G401 (cell line): ENCODE measurements at places on chromosomes 4 and X. TPM values are rescaled to one million over a fixed set of nuclear protein-coding genes. Genes with fewer than 3 reads are reported as not detected.

DUSP21 gene
- not detected in 2 replicates for total RNA-seq

CHRDL1 gene
- total RNA-seq: not detected in 2 replicates

BBS7 gene
- 13.7 and 18.5 TPM in 2 replicates for total RNA-seq

NR3C2 gene
- total RNA-seq: not detected in 2 replicates

STBD1 gene
- 0.25 and 0.92 TPM in 2 replicates for total RNA-seq

DGKK gene
- 0.10 TPM in 1 of 2 replicates, not detected in the other for total RNA-seq

FOXR2 gene
- total RNA-seq: not detected in 2 replicates

XAGE2 gene
- total RNA-seq: not detected in 2 replicates

GPRIN3 gene
- 0.55 and 1.5 TPM in 2 replicates for total RNA-seq

FTSJ1 gene
- total RNA-seq: 38.7 and 64.6 TPM in 2 replicates

C4orf51 gene
- not detected in 2 replicates for total RNA-seq

WNK3 gene
- total RNA-seq: 5.2 and 5.4 TPM in 2 replicates

BMPR1B gene
- total RNA-seq: not detected in 2 replicates

MAP7D2 gene
- not detected in 2 replicates for total RNA-seq

GPAT3 gene
- 2.5 and 7.8 TPM in 2 replicates for total RNA-seq

SYN1 gene
- 0.61 TPM in 1 of 2 replicates, not detected in the other for total RNA-seq

SOD3 gene
- total RNA-seq: not detected in 2 replicates

TCEAL5 gene
- total RNA-seq: not detected in 2 replicates

PTPN13 gene
- 0.49 and 0.51 TPM in 2 replicates for total RNA-seq

MAGIX gene
- 2.7 and 14.2 TPM in 2 replicates for total RNA-seq

CPZ gene
- total RNA-seq: not detected in 2 replicates

NAAA gene
- 23.5 and 50.0 TPM in 2 replicates for total RNA-seq

NDST3 gene
- total RNA-seq: not detected in 2 replicates

UNC5C gene
- total RNA-seq: not detected in 2 replicates

TTC29 gene
- not detected in 2 replicates for total RNA-seq

HSFX3 gene
- not detected in 2 replicates for total RNA-seq

SH2D1A gene
- not detected in 2 replicates for total RNA-seq

ADH1A gene
- total RNA-seq: not detected in 2 replicates

LRAT gene
- total RNA-seq: not detected in 2 replicates

NDNF gene
- total RNA-seq: not detected in 2 replicates

CXCL8 gene
- total RNA-seq: not detected in 2 replicates

PPP1R2C gene
- not detected in 2 replicates for total RNA-seq

FGF2 gene
- total RNA-seq: 30.9 and 47.5 TPM in 2 replicates

MAOB gene
- not detected in 2 replicates for total RNA-seq

PAGE2 gene
- not detected in 2 replicates for total RNA-seq

ARHGAP36 gene
- total RNA-seq: not detected in 2 replicates

CCDC110 gene
- 0.43 and 0.98 TPM in 2 replicates for total RNA-seq

SH3BP2 gene
- 9.0 TPM in 2 replicates for total RNA-seq

EMCN gene
- not detected in 2 replicates for total RNA-seq

HTATSF1 gene
- total RNA-seq: 26.3 and 49.9 TPM in 2 replicates

TNMD gene
- 3.6 TPM in 1 of 2 replicates, not detected in the other for total RNA-seq

IL3RA gene
- total RNA-seq: not detected in 2 replicates

ZNF185 gene
- total RNA-seq: 0.43 TPM in 1 of 2 replicates, not detected in the other
